Neural progenitor cell (in vitro differentiated cells): ENCODE measurements at places on chromosomes 11 and 22. TPM values are rescaled to one million over a fixed set of nuclear protein-coding genes. Genes with fewer than 3 reads are reported as not detected.

GRCh38 chr22:45516923-45517675, 14.4 kb downstream of the FBLN1 start:
- DNase-seq, result peak; percentile 42

ANO1 gene
- 0.19 TPM in 1 of 2 replicates, not detected in the other for total RNA-seq

GRCh38 chr22:45329530-45329936, 19.8 kb downstream of the FAM118A start:
- DNase-seq, result no peak

GRCh38 chr22:39710380-39711150, 140.0 kb downstream of the CACNA1I start:
- no peak for DNase-seq

DNA sequence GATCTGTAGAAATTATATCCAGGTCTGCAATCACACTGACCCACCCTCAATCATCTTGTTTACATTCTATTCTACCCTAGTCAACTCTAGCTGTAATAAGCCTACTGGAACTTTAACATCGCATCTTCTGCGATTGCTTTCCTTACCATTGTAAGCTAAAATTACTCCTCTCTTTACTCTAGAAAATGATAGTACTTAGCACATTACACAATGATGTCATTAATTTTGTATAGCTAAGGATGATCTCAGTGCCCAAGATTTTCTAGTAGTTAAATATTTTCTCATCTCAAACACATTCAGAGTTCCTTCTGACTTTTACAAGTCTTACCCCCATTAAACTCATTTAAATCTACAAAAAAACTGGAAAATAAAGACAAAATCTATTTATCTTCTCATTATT, 39.6 kb upstream of the CTSC start:
- DNase-seq, result no peak

PLAAT3 gene
- total RNA-seq, result 4.6 and 8.0 TPM in 2 replicates

- peak; percentile 66 for DNase-seq
Observed at GRCh38 chr11:87463486-87464102, 425.9 kb downstream of the TMEM135 start.

- DNase-seq, result no peak
Observed at GRCh38 chr11:62914416-62914815, 6.7 kb downstream of the CHRM1 start.

DNA sequence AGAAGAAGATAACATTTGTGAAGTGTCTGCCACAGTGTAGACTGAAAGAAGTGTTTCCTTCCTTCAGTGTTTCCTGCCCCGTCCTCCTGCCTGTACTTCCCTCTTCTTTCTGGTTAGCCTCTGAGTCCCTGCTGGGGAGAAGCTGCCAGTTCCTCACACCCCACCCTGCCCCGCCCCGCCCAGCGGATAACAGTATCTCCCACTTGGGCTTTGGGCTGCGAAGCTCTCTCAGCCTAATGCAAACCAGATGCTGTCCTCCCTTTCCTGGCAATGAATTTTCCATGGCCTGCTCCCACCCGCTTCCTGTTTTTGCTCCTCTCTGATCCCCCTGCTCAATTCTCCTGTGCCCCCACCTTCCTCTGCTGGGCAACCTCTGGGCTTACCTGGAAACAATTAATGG, 5.2 kb upstream of the RAB3IL1 start:
- DNase-seq, result no peak

GRCh38 chr11:70201882-70202861, 924 bp upstream of the FADD start:
- DNase-seq, result no peak

CHRNA10 gene
- total RNA-seq, result 0.21 and 0.62 TPM in 2 replicates

GRCh38 chr22:46000081-46001027, 23.4 kb upstream of the WNT7B start:
- DNase-seq, result no peak

GRCh38 chr22:44535362-44536095, 37.5 kb upstream of the RTL6 start:
- DNase-seq, result no peak

- peak; percentile 13 for DNase-seq
Observed at GRCh38 chr11:128424271-128424711, 163.1 kb downstream of the ETS1 start.

GRCh38 chr11:95831198-95831883, 41.0 kb downstream of the CEP57 start:
- DNase-seq, result no peak

DNA sequence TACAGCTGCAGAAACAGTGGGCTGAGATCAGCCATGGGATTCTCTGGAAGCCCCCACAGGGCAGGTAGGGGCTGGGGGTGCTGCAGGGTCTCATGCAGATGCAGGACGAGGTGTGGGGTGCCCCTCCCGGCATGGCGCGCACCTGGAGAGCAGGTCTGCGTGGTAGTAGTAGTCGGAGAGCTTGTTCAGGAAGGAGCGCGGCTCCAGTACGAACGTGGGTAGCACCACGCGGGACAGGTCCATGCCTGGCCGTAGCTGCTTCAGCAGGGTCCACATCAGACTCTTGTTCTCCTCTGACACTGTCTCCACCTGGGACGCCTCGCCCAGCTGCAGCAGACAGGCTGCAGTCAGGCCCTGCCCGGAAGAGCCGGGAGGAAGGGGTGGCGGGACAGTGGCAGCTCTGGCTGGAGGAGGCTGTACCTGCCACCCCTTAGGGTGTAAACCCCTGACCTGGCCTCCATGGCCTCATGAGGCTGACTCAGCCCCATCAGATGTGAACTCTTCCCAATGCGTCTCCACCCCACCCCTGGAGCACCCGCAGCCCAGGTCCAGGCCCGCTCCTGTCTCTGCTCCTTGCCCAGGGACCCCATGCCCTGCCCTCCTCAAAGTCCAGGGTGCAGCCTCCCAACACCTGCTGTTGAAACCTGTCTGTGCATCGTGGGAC, 47.0 kb upstream of the CARS1 start:
- DNase-seq, result no peak

DNA sequence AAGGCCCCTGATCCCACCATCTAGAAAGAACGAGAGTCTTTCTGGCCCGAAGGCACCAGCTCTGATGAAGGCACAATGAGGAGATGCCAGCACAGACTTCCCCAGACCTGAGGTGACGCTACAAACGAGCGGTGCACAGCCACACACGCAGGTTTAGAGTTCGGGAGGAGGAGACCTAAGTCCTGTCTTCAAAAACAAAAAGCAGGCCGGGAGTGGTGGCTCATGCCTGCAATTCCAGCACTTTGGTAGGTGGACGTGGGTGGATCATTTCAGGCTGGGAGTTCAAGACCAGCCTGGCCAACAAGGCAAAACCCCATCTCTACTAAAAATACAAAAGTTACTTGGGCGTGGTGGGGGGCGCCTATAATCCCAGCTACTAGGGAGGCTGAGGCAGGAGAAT, 9.5 kb downstream of the LTO1 start:
- DNase-seq, result no peak

ART5 gene
- 8.5 and 12.0 TPM in 2 replicates for total RNA-seq

- no peak for DNase-seq
Observed at GRCh38 chr11:10385696-10386095, 69.4 kb upstream of the AMPD3 start.

DNA sequence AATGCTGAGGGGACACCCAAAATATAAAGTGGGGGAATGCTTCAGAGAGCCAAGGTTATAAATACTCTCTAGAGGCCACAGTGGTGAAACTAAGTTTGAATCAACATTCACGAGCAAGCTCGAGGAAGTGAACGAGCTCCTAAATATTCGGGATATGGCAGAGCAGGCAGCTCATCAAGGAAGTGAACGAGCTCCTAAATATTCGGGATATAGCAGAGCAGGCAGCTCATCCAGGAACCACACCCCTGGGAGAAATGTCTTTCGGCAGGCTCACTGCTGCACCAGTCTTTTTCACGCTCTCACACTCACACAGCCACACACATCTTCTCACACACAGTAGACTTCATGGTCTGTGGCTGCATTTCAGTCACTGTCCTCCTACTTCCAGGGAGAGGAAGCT, 787.5 kb downstream of the OPCML start:
- DNase-seq, result no peak

DNA sequence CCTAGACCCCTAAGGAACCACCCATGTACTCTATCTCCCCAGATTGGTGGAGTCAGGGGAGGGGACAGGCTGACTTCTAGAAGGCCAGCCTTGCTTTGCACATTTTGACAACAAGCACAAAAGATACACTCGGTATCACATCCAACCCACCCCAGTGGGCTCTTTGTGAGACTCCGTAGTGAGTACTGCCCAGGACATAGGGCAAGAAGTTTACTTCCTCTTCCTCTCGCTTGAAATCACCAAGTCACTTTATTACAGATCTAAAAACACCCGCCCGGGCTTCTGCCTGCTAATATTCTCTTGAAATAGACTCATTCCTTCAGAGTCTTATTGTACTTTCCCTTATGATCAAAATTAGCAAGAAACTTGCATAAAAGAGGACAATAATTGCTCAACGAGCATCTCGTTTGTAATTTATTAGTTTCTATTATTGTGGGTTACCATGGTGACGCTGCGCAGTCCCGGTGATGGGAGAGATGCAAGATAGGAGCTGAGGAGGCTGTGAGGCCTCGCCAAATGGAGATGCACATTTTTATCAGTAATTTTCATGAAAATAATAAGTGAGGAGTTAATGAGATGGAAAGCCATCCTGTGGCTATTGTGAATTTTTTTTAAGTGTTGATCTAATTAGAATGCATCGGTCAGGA, 96.9 kb downstream of the FEZ1 start:
- DNase-seq, result no peak
